ENCODE measurements at places on chromosomes 6 and 20.

DNA sequence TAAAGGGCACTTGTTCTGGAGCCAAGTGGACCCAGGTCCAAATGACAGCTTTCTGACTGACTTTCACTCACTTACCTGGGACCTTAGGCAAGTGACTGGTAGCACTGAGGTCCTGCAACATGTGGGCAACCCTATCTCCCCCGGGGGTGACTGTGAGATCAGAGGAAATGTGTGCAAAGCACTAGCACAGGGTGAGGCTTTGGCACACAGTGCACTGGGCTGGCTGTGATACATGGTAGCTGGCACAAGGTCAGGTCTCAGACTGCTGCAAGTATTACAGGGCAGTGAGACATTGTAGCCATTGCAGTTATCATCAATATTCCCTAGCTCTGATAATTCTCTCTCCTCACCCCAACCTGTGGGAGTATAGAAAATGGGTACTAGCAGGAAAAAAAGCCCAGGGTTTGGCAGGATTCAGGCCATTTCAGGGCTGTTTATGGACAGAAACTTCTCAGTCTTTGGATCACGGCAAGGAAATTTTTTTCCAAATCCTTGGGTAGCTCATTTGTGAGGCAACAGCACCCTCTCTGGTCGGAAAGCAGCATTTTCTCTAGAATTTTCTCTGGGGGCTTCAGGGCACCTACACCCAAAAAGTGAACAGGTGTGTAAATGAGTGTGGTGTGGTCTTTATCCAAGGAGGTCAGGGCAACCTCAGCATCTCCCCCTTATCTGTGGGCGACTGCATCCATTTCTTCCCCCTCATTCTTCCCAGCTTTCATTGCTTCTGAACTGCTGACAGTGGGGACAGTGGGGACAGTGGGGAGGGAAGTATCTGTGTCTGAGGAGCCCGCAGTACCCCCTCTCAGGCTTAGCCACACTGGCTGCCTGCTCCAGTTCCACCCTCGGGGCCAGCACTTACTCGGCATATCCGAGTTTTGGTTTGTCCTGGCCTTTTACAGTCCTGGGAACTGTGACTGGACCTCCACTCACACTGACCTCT lies 148.7 kb upstream of the PHACTR3 start:
- peak; percentile 69 for DNase-seq

GRCh38 chr6:76790045-76790796 lies 673.1 kb downstream of the HTR1B start:
- no peak for DNase-seq

DNA sequence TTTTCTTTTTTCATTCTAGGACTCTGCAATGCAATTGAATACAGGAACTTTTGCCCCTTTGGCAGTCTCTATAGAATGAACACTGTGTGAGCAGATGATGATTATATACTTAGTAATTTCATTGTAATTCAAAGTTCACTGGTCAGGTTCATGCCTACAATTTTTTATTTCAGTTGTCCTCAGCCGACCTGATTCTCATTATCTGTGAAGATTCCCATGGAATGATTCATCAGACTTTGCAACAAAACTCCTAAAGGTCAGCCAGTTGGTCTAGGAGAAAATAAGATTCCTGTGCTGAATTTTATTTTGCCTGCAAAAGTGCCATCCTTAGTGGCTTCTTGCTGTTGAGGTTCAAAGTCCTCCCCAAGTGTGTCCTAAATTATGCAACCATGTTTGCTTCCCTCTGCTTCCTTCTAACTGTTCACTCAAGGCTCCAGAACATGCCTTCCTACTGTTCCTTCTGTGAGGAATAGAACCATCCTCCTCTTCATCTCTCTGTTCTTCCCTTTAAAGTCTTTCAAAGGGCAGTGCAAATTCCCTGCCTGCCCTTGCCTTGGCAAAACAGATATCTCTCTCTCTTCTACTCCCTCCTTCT lies 194.2 kb upstream of the CNR1 start:
- DNase-seq: no peak

- no peak for DNase-seq
These were observed 33.0 kb upstream of the ME1 start for GRCh38 chr6:83463886-83464285.

- DNase-seq: no peak
These were observed 112.1 kb upstream of the PTPN1 start for GRCh38 chr20:50398064-50398463.

- DNase-seq: no peak
These were observed 145.7 kb downstream of the RIMS1 start for GRCh38 chr6:72032086-72032485.

GRCh38 chr6:34459899-34460593 lies 5.8 kb upstream of the PACSIN1 start:
- no peak for DNase-seq

DNA sequence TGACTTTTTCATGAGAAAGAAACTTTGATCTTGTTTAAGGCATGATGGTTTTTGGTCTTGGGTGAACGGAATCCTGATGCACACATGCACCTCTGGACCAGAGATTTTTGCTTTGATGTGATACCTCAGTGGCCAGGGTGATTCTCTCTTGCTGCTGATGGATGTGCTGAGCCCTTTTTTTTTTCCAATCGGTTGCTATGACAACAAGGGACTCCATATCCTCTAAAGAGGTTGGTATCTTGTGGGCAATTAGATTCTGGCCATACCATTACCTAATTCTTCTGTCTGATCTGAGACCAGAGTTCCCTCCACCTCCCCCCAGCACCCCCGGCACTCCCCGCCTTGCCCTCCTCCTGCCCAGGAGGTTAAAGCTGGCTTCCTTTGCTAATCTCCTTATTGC lies 24.9 kb downstream of the PDYN start:
- DNase-seq: no peak

DNA sequence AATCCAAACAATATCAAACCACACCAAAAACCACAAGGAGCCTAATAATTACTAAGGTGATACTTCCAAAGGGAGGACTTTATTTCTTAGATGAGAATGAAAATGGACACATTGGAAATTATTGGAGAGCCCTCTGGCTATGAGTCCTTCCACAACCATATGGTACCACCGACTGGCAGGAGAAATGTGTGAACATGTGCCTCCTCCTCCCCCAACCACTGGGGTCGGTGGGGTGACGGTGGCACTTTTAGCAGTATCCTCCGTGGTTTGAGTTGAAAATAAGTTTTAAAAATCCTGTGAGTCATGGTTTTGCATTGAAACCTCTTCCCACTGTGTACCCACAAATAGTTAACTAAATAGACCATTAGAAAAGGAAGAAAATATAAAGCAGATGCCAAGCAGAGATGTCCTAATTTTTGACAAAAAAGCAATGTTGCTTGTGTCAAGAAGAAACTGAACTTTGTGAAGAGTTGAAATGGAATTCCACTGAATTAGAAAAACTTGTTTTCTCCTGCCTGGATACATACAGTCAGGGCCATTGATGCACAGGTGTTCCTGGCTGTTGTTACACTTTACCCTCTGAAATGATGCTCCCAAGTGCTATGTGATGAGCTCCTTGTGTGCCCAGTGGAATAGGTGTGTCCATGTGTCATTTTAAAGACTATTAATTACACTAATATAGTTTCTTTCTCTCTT lies 3.2 kb downstream of the EDN1 start:
- DNase-seq: no peak

GRCh38 chr20:16434062-16434664 lies 139.1 kb downstream of the KIF16B start:
- DNase-seq: peak; percentile 68

DNA sequence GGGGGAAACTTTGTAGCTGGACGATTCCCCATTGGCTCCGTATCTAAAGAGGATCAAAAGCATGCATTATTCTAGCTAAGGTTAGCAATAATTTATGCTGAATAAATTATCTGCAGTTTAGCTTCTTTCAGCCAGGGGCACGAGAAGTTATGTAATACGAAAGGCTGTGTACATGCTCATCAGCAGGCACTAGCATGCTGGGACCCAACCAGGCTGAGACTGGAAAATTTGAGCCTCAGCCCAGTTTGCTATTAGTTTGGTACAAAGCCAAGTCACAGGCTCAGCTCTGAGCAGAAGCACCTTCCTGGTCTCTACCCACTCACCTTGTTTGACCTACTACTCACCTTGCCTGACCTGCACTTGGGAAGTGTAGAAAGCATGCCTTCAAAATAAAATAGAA lies 328.1 kb upstream of the ARID1B start:
- no peak for DNase-seq

- no peak for DNase-seq
These were observed 46.1 kb upstream of the CCN6 start for GRCh38 chr6:112007805-112008204.
